ENCODE measurements at places on chromosomes 5 and 9. TPM values are rescaled to one million over a fixed set of nuclear protein-coding genes. Genes with fewer than 3 reads are reported as not detected.

DNA sequence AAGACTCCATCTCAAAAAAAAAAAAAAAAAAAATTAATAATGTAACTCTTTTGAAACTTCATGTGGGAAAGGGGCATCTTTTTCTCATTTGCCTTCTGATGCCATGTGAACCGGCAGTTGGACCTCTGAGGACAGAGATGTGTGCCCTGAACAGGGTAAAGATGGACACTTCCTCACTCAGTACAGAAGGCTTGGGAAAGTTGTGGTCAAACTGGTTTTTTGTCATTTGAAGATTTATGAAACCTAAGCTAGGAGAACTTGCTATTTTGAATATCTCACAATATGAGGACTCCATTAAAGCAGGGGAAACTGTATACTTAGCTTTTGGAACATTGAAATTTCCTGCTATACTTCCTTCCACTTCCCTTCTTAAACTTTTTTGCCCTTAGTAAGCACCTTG, 147.5 kb upstream of the ALDH1B1 start:
- no peak overlapping the region for H3K27ac ChIP-seq
- H3K27me3 ChIP-seq: no peaks in the 10 kb centered on the region
- H3K4me1 ChIP-seq: no peaks in the 10 kb centered on the region
- H3K4me3 ChIP-seq: no peak overlapping the region
- no peak for DNase-seq

DNA sequence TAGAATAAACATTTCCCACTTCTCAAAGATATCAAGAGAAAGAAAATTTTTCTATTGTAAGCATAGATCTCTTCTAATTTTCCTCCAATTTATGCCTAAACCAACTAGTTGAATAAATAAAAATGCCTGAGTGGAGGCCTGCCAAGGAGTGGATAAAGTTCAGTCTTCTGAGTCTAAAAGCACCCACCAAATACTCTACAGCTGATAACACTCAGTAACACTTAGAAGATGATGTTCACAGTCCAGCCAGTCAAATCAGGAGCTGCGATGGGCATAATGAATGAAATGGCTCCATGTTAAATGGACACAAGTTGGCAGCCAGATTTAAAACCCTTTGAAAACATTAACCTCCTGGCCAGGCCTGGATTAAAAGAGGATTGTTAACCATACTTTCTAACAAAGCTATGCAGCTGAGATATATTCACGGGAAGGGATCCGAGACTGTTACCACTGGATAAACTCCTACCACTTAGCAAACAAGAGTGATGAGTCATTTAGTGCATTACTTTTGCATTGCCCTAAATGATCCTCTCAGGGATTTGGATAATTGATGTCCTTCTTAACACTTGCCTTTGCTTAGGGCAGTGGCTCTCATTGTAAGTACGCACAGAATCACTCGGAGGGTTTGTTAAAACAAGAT, 63.7 kb upstream of the CCDC112 start:
- H3K27ac ChIP-seq: no peak overlapping the region
- no peaks in the 10 kb centered on the region for H3K4me1 ChIP-seq
- DNase-seq: no peak
- H3K4me3 ChIP-seq: no peak overlapping the region
- no peaks in the 10 kb centered on the region for H3K36me3 ChIP-seq

- H3K27ac ChIP-seq: no peak overlapping the region
- H3K36me3 ChIP-seq: no peaks in the 10 kb centered on the region
- peaks cover 33% of the 10 kb centered on the region for H3K27me3 ChIP-seq
- H3K4me3 ChIP-seq: no peak overlapping the region
- DNase-seq: no peak
- H3K4me1 ChIP-seq: no peaks in the 10 kb centered on the region
Measured at GRCh38 chr5:38465061-38465460, 91.4 kb downstream of the LIFR start.

GRCh38 chr5:134547999-134548658, 22.7 kb downstream of the JADE2 start:
- no peak overlapping the region for H3K27ac ChIP-seq
- no peak overlapping the region for H3K4me3 ChIP-seq
- no peak for DNase-seq
- no peaks in the 10 kb centered on the region for H3K27me3 ChIP-seq
- peaks cover 44% of the 10 kb centered on the region for H3K4me1 ChIP-seq

- no peak overlapping the region for H3K27ac ChIP-seq
- peaks cover 7% of the 10 kb centered on the region for H3K36me3 ChIP-seq
- peaks cover 8% of the 10 kb centered on the region for H3K4me1 ChIP-seq
- no peaks in the 10 kb centered on the region for H3K27me3 ChIP-seq
- no peak overlapping the region for H3K4me3 ChIP-seq
Measured at GRCh38 chr5:16577677-16578076, 39.1 kb downstream of the RETREG1 start.

DNA sequence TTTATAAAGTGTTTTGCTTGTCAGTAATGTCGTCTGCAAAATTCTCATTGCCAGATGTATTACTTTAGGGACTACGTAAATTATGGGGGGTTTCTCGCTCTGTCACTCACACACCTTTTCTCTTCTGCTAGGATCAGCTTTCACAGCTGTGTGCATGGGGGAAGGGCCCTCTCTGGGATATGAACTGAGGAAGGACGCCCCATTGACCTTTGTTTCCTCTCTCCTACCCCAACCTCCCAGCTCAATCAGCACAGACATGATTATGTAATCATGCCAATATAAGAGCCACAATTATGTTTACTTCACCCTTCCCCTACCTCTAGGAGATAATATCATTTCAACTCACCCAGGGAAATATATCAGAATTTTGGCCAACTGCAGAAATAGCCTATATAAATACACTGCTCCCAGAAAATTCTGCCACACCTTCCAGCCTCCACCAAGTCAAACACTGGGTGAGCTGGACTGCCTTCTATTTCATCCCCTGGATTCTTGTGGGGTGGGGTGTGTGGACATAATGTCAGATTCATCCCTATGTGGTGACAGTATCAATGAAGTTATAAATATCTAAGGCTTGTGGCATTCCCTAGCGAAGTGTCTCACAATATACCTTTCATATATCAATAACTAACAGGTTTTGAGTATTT, 12.6 kb upstream of the SEMA5A start:
- no peaks in the 10 kb centered on the region for H3K4me1 ChIP-seq
- no peak for DNase-seq
- no peaks in the 10 kb centered on the region for H3K36me3 ChIP-seq

DNA sequence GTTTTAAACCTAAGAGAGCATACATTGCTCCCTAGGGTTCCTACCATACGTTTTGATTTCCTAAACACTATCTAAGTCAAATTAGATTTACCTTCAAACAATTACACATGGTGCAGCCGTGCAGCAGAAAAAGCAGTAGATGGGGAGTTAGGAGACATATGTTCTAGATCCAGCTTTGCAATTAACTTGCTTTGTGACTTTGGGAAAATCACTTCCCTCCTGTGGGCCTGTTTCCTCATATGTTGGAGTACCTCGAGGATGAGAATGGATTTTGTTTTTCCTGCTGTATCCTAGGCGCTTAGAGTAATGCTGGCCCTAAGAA, 711 bp downstream of the MRPL50 start:
- H3K4me3 ChIP-seq: peak overlapping the region; percentile 98
- H3K27ac ChIP-seq: peak overlapping the region; percentile 97
- H3K27me3 ChIP-seq: no peaks in the 10 kb centered on the region
- peaks cover 72% of the 10 kb centered on the region for H3K36me3 ChIP-seq

GRCh38 chr5:176888865-176889165, 10.3 kb downstream of the HK3 start:
- H3K27me3 ChIP-seq: peaks cover 4% of the 10 kb centered on the region
- H3K4me3 ChIP-seq: no peak overlapping the region
- H3K27ac ChIP-seq: no peak overlapping the region
- H3K36me3 ChIP-seq: no peaks in the 10 kb centered on the region

The EDIL3 gene
- total RNA-seq: not detected

The TMEFF1 gene
- total RNA-seq: not detected

DNA sequence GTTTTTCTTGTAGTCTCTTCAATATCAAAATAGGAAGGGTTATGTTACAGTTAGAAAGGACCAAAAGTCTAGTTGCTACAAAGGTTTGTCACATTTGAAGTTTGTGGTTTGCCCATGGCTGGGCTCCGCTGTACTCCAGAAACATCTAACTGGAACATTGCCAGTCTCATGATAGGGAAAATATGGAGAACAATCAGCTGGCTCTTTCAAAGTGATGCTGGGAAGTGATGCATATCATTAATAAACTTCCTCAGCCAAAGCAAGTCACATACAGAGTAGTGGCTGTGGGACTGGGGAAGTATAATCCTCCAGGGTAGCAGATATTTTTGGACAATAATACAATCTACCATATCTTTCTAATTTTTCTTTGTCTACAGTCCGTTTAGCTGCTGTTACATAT, 8.8 kb downstream of the BTF3 start:
- H3K4me1 ChIP-seq: peaks cover 7% of the 10 kb centered on the region
- no peaks in the 10 kb centered on the region for H3K27me3 ChIP-seq
- no peak overlapping the region for H3K4me3 ChIP-seq
- peaks cover 41% of the 10 kb centered on the region for H3K36me3 ChIP-seq

DNA sequence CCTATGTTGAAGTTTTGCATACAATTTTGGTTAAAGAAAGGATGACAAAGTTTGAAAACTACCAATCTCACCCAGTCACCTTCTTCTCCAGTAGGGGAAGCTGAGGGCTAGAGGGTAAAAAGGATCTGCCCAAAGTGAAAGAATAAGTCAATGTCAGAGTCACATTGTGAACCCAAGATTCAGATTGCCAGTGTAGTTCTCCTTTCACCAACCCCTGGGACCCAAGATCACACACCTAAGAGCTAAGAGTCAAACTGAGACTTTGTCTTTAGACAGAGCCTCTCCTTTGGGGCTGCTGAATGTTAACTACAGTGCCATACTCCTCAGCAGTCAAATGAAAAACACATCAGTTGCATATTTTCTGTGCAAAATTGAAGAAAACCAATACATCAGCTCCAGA, 210.6 kb downstream of the ATP10B start:
- no peak for DNase-seq
- H3K4me1 ChIP-seq: no peaks in the 10 kb centered on the region
- H3K27me3 ChIP-seq: peaks cover 5% of the 10 kb centered on the region
- no peaks in the 10 kb centered on the region for H3K36me3 ChIP-seq
- H3K4me3 ChIP-seq: no peak overlapping the region

GRCh38 chr9:136204838-136205706, at the start of gene LHX3:
TSS of gene LHX3 (minus strand) at chr9:136205128. CDS start at chr9:136205012, 116 bp downstream.
- H3K4me1 ChIP-seq: no peaks in the 10 kb centered on the region
- H3K36me3 ChIP-seq: no peaks in the 10 kb centered on the region
- H3K27ac ChIP-seq: no peak within 1 kb of the TSS
- peaks cover 35% of the 10 kb centered on the region for H3K27me3 ChIP-seq
- no peak within 1 kb of the TSS for H3K4me3 ChIP-seq

The SLC34A3 gene
- not detected for total RNA-seq

DNA sequence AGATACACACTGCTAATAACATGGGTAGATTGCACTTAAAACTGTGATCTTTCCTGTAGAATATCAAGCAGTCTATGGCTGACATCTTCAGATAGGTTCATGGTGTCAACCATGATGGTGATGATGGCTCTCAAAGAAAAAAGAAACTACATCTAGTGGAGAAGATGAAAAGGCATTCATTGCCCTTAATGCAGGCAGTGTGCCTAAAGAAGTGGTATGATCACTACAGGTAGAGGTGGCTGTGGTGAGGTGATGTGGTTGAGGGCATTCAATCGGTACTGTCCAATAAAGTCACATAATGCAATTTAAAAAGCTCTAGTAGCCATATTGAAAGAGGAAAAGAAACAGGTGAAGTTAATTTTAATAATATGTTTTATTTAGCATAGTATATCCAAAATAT, 3.1 kb upstream of the IFNB1 start:
- H3K4me3 ChIP-seq: no peak overlapping the region
- peaks cover 5% of the 10 kb centered on the region for H3K27me3 ChIP-seq
- DNase-seq: no peak
- H3K4me1 ChIP-seq: peaks cover 27% of the 10 kb centered on the region
- H3K27ac ChIP-seq: no peak overlapping the region

The SIT1 gene
- total RNA-seq: 144 TPM

The HK3 gene
- not detected for total RNA-seq

DNA sequence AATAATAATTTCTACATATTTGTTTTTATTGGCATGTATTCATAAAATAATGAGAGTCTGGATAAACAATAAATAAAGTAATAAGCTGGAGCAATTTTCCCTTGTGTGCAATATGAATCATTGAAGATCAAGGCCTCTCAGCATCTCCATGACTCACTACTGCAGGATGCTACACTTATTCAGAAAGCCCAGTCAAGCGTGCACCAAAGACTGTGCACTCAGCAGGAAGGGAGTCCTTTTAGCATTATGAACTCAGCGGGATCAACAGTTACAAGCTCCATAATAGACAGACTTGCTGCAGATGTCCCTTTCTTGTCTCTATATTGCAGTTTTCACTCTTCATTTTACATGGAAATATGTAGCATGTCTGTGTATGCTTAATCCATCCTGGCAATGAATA, 485.3 kb downstream of the CDH9 start:
- H3K36me3 ChIP-seq: no peaks in the 10 kb centered on the region
- no peaks in the 10 kb centered on the region for H3K27me3 ChIP-seq
- no peak overlapping the region for H3K27ac ChIP-seq
- DNase-seq: no peak
- no peak overlapping the region for H3K4me3 ChIP-seq

GRCh38 chr9:132384376-132384775, 22.3 kb downstream of the TTF1 start:
- no peak for DNase-seq
- H3K36me3 ChIP-seq: peaks cover 57% of the 10 kb centered on the region
- H3K4me3 ChIP-seq: no peak overlapping the region

- H3K4me1 ChIP-seq: peaks cover 22% of the 10 kb centered on the region
- H3K27ac ChIP-seq: peak overlapping the region; percentile 75
- peaks cover 2% of the 10 kb centered on the region for H3K36me3 ChIP-seq
- H3K4me3 ChIP-seq: peak overlapping the region; percentile 81
Measured at GRCh38 chr9:135960411-135961276, 529 bp downstream of the UBAC1 start.

DNA sequence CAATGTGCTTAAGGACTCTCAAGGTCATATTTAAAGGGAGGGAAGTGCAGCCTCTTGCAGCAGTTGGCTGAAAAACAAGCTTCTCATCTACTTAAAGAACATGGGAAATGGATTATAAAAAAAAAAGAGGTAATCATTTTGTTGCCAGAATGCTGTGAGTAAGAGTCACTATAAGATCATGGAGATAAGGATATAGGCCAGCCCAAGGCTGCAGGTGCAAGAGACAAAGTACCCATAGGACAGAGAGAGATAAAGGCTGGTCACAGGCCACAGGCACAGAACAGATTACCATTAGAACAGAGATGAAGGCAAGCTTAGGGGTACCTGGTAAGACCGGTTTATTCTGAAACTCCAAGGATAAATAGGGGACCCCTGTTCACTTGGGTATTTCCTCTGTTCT, 70.5 kb downstream of the CDKN2A start:
- no peak for DNase-seq
- no peak overlapping the region for H3K4me3 ChIP-seq
- peaks cover 7% of the 10 kb centered on the region for H3K36me3 ChIP-seq
- H3K27me3 ChIP-seq: no peaks in the 10 kb centered on the region
- no peak overlapping the region for H3K27ac ChIP-seq

The BAAT gene
- not detected for total RNA-seq

DNA sequence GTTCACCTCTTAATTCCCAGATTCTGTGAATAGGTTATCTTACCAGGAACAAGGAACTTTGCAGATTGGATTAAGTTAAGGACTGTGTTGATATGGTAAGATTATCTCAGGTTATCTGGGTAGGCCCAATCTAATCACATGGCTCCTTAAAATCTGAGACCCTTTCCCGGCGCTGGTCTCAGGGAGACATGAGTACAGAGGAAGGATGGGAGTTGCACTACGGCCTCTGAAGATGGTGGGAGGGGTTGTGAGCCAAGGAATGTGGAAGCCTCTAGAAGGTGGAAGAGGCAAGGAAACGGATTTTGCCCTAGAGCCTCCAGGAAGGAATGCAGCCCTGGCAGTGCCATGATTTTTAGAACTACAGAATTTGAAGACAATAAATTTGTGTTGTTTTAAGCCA, 95.1 kb downstream of the AK8 start:
- no peak for DNase-seq
- no peak overlapping the region for H3K27ac ChIP-seq
- no peak overlapping the region for H3K4me3 ChIP-seq
- peaks cover 59% of the 10 kb centered on the region for H3K27me3 ChIP-seq
- peaks cover 1% of the 10 kb centered on the region for H3K36me3 ChIP-seq
